ENCODE measurements at places on chromosomes 2 and 18.

- DNase-seq = no peak
Observed at GRCh38 chr2:42888321-42889245, 96.2 kb upstream of the HAAO start.

DNA sequence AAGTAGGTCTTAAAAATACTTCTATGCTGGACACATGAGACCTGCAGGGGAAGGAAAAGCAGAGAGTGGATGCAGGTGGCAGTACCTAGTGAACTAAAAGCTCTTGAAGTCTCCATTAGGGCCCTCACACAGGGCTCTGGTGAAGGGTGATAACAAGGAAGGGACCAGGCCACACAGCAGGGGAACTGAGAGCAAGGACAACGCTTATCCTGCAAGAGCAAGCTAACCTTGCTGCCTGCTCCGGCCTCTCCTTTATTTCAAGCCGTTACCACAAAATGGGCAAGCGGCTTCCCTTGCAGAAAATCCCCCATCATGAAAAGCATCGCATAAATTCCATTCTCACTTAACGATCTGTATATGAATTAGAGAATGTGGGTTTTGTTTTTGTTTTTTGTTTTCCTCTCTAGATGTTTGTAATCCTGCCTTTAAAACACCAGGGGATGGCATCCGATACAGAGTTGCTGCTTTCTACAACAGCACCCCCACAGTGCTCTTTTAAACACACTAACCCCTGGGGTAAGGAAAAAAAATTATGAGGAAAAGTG, 64.5 kb downstream of the CACNB4 start:
- no peak for DNase-seq

- no peak for DNase-seq
Observed at GRCh38 chr2:70941186-70941585, 5.5 kb downstream of the ATP6V1B1 start.

GRCh38 chr2:45869165-45869501, 217.7 kb downstream of the PRKCE start:
- no peak for DNase-seq

DNA sequence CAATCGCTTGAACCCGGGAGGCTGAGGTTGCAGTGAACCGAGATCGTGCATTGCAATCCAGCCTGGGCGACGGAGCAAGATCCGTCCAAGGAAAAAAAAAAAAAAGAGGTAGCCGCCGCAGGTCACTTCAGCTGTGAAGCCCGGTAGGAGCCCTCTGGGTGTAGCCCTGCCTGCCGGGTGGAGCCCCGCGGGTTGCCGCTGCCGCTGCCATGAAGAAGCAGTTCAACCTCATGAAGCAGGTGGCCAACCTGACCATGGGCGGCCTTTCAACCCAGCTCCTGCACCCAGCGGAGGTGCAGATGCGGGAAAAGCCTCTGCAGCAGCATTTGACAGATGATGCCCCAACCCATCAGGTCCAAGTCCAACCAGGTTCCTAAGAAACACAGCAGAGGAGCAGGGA, 219.5 kb upstream of the SLC39A10 start:
- DNase-seq = no peak

DNA sequence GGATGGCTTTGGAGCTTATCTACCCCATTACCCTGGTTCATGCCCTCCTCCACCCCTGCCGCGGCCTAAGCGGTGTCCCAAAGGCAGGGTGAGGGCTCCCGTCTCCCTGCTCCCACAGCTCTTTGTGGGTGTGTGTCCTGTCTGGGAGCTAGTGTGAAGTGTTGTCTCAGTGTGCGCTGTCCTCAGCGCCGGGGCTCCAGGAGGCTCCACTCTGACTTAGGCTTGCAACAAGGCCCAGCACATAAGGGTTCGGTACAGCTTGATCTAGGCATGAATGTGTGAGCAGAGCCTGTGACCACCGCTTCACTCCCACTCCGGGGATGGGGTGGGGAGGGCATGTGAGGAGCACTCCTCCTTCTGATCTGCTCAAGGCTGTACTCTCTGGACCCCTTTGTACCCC, 1.2 kb downstream of the MC2R start:
- DNase-seq = no peak

GRCh38 chr2:26942543-26943295, 27.7 kb upstream of the MAPRE3 start:
- peak; percentile 32 for DNase-seq

GRCh38 chr2:85747441-85747840, 6.3 kb upstream of the ATOH8 start:
- no peak for DNase-seq

DNA sequence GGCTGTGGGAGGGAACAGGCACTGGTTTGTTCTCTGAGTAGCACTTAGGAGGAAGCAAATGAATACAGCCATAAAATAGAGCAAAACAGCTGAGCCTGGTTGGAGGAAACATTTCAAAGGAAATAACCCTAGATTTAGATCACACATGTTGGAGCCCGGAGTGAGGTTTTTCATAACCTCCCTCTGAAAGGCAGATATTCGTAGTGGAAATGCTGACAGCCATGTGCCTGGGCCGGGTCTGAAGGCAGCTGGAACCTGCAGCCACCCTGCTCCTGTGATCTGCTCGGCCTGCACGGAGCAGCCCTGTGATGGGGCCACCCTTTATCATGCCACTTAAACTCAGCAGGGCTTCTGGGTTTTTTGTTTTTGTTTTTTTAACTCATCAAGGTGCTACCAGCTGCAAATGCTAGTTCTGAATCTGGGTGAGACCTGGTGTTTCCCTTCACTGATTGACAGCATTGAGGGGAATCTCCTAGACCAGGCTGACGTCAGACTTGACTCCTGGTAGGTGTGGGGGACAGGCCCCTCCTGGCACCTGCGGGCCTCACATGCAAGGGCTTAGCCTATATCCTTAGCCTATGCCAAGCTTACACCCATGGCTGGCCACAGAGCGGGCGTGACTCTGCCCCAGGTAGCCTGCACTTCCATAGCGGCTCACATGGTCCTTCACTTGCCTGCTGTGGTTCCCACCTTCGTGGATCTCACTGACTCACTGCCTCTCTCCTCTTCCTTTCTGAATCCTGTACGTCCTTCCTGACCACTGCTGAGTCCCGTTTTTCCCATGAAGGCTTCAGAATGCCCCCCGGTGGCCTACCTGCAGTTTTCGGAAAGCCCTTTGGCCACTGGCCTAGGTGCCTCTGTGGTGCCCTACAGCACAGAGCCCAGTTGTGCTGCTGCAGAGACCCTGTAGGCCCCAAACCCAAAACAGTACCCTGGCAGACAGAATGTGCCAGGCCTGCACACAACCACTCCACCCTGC, 217.3 kb downstream of the SEPTIN10 start:
- no peak for DNase-seq

- DNase-seq = no peak
Observed at GRCh38 chr2:16522031-16522831, 143.4 kb downstream of the CYRIA start.

DNA sequence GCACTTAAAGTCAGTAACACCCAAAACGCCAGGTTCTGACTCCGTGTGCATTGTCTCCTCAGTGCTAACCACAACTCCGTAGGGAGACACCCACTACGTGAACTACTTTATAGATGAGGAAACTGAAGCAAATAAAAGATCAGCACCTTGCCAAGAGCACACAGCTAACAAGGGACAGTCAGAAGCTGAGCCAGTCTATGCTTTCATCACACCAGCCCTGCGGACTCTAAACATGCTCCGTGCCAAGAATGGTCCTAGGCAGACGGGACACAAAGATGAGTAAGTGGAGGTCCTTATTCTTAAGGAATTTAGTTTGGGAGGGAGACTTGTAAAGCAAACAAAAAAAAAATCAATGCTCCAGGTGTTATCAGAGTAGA, 9.6 kb downstream of the MBOAT2 start:
- no peak for DNase-seq

DNA sequence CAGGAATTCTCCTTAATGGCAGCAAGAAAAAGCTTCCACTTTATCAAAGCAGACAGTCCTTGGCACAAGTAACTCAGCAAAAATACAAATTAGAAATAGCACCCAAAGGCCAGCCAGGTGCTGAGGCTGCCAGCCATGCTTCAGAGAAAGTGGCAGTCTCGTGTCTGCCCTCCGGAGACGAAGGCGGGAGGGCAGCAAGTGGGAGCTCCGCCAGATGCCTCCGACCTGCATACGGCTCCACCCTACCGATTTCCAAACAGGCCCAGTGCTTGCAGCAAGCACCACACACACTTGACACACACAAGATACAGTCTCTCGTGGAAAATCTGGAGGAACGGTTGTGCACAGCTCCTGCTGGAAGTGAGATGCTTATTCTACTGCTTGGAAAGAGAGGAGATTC, 134.9 kb upstream of the REV1 start:
- no peak for DNase-seq

DNA sequence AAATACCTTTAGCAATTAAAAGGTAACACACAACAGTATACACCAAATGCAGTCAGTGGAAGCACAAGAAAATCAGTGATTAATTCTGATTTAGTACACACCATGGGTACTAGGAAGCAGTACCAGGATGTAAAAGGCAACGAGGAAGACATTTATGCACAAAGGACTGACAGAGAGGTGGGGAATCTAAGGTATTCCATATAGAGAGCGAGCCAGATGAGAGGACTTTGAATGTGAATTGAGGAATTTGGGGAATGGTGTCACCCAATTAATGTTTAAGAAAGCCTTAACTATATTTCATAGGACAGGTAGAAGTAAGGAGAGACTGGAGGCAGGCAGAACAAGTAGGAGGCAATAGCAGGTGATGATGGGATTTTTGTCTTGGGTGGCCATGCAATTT, 11.7 kb downstream of the CPS1 start:
- DNase-seq = no peak

- no peak for DNase-seq
Observed at GRCh38 chr2:109535217-109535946, 78.4 kb downstream of the SEPTIN10 start.

GRCh38 chr18:48623468-48624235, 84.8 kb downstream of the CTIF start:
- DNase-seq = no peak

DNA sequence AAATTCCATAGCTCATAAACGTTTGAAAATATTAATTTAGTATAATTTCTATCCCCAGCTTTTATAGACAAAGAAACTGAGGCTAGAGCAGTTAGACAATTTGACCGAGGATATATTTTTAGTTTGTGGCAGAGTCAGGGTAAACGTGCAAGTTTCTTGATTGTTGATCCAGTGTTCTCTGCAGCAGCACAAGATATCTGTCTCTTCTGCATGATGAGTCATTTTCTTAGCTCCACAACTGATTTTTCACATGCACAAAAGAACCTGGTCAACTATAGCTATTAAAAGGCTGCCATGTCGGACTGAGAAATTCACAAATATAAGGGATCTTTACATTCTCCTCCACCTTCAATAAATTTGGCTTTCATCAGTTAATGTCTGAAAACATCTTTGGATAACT, 143.4 kb upstream of the CYP26B1 start:
- no peak for DNase-seq

GRCh38 chr2:240934701-240935102, 28.6 kb downstream of the CROCC2 start:
- DNase-seq = no peak

- no peak for DNase-seq
Observed at GRCh38 chr2:191465766-191466420, 212.0 kb upstream of the NABP1 start.

GRCh38 chr2:236682651-236683422, 113.2 kb downstream of the ACKR3 start:
- DNase-seq = no peak

GRCh38 chr18:79470547-79470946, 74.8 kb downstream of the NFATC1 start:
- DNase-seq = no peak

- DNase-seq = no peak
Observed at GRCh38 chr18:49447810-49448745, 12.4 kb downstream of the DYM start.

GRCh38 chr2:30823452-30823851, 16.2 kb upstream of the CAPN13 start:
- no peak for DNase-seq

DNA sequence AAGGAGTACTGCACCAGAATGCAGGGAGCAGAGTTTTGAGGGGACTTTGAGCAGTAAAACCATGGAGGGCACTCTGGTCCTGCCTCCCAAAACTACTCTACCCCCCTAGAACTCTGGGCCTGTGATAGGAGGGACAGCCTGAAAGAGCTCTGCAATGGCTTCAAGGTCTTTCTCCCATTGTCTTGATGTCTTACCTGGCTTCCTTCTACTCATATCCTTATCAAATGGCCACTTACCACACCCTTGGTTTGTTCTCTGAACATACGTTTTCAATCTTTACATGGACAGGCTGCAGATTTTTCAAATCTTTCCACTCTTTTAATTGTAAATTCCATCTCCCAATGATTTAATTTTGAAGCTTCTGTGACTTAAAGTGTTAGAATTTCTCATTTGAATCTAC, 27.7 kb downstream of the RELCH start:
- DNase-seq = no peak

DNA sequence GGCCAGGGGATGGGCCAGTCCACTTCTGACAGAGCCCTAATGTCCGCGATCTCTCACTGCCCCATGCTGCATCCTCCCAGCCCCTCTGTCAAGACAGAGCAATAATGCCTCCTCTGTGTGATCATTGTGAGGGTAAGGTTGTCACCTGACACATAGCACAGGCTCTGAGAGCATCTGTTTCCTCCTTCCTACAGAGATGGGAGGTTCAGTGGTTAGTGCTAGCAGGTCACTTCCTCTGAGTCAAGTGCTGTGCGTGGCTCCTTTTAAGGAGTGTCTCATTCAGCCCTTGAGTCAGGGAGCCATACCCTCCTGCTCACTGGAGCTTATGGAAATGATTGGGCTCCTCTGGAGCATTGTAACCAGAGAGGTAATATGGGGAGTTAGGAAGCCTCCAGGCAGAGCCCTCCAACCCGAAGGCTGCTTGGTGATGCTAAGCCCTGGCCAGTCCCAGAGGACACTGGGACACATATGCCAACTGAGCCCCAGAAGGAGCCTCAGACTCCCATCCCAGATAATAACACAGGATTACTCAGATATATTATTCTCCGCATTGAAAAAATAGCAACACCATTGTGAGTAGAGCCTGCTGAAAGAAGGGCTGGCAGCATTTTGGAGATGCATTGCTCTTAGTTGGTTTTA, 189.0 kb downstream of the GALNT1 start:
- DNase-seq = no peak

DNA sequence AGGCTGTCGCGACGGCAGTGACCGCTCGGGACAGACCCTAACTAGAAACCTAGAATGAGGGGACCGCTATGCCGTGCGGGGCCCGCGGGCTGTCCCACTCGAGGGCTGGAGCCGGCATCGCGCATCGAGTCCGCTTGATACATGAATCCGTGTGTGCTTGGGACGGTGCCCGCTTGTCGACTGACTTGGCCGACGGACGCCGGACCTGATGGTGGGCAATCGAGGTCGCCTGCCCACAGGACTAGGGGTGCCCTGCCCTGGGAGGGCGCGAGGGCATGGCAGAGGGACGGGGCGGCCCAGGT, 749 bp upstream of the PTMA start:
- peak; percentile 23 for DNase-seq
